ENCODE measurements at places on chromosomes 5 and 9. TPM values are rescaled to one million over a fixed set of nuclear protein-coding genes. Genes with fewer than 3 reads are reported as not detected.

The BSPRY gene
- 0.07 TPM for total RNA-seq

The SLC4A9 gene
- total RNA-seq = 0.02 TPM

The KIF27 gene
- total RNA-seq = 1.1 TPM

The HRH2 gene
- 0.34 TPM for total RNA-seq

The NRARP gene
- total RNA-seq = 3.6 TPM

The AGXT2 gene
- total RNA-seq = not detected
